ENCODE measurements at places on chromosomes 13 and 19.

DNA sequence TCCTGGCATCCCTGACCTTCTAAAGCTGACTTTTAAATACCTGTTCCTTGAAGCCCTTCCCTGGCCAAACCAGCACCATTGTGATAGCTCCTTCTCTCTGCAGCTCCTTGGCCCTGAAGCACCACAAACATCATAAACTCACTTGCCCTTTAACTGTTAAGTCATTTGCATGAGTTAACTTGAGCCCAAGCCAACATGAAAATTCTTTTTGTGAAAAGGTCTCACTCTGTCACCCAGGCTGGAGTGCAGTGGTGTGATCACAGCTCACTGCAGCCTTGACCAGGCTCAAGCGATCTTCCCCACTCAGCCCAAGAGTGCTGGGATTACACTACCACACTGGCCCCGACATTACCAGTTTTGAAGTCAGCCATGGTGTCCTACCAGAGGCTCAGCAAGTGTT, 87.8 kb downstream of the ZIC5 start:
- no peak for DNase-seq

- DNase-seq, result no peak
Observed at GRCh38 chr19:5228932-5229777, 111.5 kb downstream of the PTPRS start.

DNA sequence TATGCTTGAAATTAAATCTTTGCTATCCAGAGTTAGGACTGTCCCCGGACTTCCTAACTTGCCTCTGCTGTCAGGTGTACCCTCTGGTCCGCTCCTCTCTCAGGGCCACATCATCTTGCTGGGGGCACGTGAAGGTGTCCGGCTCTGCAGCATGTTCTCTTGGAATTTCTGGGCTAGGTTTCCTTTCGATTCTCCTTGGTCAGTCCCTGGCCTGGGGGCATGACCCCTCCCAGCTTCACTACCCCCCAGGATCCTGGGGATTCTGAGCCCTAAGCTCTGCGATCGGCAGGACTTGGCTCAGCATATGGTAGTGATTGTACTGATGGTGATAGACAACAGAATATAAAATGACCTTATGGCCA, 5.1 kb upstream of the GPI start:
- no peak for DNase-seq

DNA sequence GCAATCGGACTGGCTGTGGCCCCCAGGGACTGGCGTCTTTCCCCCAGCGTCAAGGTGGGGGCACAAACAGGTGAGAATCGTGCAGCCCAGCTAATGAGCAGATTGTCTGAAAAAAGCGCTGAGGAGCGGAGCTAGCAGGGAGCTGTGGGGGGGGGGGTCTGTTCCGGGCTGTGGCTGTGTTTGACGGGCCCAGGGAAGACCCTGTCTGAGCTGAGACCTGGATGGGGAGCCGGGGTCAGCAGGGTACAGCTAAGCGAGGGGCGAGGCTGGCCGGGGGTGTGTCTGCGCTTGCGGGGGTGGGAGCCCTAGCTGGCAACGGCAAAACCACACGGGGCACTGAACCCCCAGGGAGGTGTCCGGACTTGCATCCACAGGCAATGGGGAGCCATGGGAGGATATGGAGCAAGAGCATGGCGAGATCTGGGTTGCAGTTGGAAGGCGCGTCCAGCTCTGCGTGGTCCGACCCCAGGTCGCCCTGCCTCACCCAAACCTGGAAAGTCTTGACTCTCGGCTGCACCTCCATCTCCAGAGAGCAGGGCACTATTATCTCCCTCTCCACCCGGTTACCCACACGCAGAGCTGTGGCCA, 4.6 kb downstream of the LINGO3 start:
- no peak for DNase-seq

DNA sequence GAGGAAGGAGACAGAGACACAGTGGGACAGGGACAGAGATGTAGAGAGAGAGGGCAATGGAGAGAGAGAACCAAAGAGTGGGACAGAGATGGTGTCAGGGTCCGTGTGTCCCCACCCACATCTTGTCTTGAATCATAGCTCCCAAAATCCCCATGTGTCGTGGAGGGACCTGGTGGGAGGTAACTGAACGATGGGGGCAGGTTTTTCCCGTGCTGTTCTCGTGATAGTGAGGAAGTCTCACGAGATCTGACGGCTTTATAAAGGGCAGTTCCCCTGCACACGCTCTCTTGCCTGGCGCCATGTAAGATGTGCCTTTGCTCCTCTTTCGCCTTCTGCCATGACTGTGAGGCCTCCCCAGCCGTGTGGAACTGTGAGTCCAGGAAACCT, 7.5 kb upstream of the PLA2G4C start:
- DNase-seq, result no peak

- no peak for DNase-seq
Observed at GRCh38 chr19:43872547-43873336, 45.6 kb downstream of the ZNF283 start.

DNA sequence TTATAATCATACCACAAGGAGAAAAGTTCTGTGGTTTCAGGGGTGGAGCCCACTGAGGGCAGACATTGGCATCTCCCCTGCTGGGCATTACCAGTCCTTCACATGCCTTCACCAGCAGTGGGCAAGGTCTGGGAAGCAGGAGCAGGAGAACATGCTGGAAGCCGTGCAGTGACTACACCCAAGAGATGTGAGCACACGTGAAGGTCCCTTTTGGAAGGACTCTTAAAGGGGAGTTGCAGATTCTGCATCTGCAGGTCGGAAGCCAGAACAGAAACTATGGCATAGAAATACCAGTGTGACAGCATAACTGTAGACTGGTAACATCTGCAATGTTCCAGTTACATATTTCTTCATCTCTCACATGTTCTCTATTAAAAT, 26.9 kb upstream of the KL start:
- no peak for DNase-seq

DNA sequence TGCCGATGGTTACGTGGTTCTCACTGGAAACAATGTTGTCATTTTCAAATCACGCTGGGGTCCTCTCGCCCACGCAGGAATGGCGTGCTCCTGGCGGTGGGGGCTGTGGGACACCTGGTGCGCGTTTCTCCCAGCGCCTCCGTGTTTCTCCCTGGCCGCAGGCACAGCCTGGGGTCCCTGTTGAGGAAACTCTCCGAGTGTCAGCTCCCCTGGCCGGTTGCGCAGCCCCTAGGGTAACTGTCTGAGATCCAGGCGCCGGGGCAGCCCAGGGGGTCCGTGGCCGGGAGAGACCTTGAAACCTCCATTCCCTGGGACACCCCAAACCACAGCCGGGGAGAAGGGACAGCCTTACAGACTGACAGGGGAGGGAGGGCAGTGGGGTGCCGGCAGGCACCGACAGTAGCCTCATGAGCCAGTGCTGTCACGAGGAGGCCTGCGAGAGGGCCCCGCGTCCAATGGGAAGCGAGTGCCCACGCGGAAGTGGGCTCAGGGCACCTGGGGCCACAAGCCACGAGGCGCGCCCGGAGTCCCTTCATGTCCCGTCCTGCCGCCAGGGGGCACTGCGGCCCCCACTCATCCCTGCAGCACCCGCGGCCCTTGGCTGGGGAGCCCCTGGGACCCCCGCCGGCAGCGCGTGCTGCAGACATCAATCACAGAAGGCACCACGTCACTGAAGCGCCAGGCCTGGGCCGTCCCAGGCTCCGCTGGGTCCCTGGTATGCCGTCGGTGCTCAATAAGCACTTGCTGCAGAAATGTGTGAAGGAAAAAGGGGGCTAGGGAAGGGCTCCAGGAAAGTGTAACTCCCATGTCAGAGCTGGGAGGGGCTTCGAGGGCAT, 9.5 kb downstream of the ADAMTSL5 start:
- DNase-seq, result peak; percentile 48

DNA sequence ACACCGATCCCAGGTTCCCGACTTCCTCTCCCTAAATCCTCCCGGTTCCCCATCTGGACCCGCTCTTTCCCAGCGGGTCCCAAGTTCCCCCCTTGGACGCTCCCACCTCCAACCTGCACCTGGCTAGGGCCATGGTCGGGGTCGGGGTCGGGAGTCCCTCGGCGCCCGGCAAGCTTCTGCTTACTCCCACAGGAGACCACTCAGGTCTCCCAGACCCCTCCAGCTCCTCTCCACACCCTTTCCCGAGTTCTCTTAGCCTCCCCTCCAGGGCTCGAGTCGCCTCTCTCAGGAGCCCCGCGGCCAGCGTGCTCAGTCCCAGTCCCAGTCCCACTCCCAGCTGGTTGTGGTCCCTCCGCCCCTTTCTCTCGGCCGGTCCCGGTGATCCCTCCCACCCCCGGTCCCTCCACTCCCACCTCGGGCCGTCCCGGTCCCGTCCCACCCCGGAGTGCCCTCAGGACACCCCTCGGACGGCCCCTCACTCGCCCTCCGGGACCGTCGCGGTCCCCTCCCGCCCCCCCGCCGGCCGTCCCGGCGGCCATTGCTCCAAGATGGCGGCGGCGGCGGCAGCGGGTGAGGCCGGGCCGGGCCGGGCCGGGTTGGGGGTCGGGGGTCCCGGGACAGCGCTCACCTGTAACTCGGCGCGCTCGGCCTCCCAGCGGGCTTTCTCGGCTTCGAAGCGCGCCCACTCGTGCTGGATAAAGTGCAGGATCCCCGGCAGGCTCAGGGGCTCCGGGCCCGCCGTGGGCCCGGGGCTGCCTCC, at the start of gene FKRP:
Gene FKRP, plus strand, starts transcription at position 537 of the 760 bp plus-strand sequence. CDS start 9,394 bp downstream, outside the sequence.
- DNase-seq, result no peak

- no peak for DNase-seq
Observed at GRCh38 chr13:82480415-82480814, 1401.9 kb downstream of the SLITRK1 start.

- DNase-seq, result no peak
Observed at GRCh38 chr19:3073159-3073563, 10.9 kb upstream of the TLE5 start.

DNA sequence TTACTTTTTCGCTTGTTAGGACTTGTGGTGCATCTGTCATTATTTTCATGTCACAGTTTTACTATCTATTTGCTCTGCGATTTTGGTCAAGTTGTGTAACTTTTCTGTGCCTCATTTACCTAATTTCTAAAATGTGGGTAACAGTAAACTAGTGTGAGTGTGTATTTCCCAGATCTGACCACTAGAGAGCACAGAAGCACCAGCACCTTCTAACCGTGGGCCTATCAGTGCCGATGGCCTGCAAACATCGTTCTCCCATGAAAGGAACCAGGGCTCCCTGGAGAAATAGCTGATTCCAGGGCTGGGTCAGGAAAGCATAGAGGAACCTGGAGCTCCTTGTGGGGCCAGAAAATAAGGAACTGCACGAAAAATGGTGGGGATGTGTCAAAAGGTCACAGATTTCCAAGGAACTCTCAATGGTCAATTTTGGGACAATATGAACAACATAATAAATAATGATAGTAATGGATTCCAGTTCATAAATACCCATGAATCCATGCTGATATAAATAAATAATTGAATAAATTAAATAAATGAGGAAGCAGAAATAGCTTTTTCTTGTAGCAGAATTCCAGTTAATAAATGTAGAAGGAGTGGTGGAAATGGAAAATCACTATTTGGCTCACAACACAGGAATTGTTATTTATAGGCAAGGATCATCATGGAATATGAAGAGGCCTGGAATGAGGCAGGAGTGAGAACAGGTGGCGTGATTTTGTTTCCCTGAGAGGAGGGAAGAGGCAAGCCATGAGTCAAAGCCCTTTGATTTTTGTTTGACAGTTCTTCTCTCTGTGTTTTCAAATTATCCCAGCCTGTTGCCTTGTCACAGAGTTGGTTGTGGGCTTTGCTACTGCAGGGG, 31.1 kb downstream of the CEACAM8 start:
- no peak for DNase-seq

- peak; percentile 25 for DNase-seq
Observed at GRCh38 chr19:54684527-54684926, 21.7 kb downstream of the LILRB4 start.

GRCh38 chr13:43441899-43442499, 344.8 kb downstream of the ENOX1 start:
- no peak for DNase-seq

- no peak for DNase-seq
Observed at GRCh38 chr13:42610649-42611048, 36.7 kb downstream of the TNFSF11 start.

- no peak for DNase-seq
Observed at GRCh38 chr13:79070343-79070974, 335.6 kb downstream of the RBM26 start.

DNA sequence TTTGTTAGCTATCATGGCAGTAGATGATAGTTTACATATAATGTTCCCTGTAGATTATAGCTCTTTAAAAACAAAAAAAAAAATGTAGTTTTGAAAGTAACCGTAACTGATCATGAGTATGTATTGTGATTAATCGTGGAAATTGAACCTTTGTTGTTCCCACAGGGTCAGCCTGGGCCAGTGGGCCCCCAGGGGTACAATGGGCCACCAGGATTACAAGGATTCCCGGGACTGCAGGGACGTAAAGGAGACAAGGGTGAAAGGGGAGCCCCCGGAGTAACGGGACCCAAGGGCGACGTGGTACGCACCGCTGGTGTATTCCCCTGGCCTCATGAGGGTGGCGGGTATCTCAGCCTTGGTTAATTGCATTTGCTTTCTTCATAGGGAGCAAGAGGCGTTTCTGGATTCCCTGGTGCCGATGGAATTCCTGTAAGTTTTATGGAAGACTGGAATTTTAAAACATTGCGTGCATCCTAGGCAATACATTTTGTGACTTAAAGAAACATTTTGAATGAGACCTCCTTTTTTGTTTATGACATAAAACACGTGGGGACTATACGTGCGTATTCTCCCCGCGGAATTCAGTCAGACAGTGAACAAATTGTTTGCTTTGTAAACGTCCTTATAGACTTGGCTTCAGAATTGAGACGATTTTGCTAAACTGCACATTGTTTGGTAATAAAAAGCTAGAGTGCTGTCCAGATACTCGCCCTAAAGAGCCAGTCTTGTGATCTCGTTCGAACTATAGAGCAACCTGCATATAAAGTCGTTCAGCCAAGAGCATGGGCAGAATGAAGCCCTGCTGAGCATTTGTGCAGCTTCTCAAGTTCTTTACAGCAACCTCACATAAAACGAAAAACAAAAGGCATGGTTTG, 117.7 kb downstream of the COL4A2 start:
- DNase-seq, result no peak

DNA sequence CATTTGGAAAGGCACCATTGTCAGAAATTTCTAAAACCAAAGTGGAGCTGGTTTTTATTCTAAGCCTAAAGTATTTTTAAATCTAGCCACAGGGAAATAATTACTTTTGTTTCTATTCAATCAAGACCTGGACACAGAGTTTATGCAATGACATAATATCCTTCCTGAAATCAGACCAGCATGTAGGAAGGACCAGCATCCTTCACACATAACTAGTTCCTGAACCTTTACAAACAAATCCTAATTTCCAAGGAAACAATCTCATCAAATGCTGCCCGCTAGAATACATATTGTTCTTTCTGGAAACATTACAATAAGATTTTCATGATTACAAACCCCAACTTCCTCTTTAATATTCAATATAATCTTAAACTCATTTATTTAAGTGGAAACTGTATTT, 1.5 kb downstream of the STARD13 start:
- DNase-seq, result no peak
